CD4-positive, alpha-beta T cell treated with Interferon alpha-2 for 1 hour (primary cell): ENCODE measurements at places on chromosomes 13 and 19.

- no peak for DNase-seq
Observed at GRCh38 chr13:49238621-49239020, 9.1 kb upstream of the CDADC1 start.

GRCh38 chr13:48568370-48569103 is 35.7 kb upstream of the RCBTB2 start:
- no peak for DNase-seq

- no peak for DNase-seq
Observed at GRCh38 chr13:97019236-97019635, 25.0 kb upstream of the OXGR1 start.

DNA sequence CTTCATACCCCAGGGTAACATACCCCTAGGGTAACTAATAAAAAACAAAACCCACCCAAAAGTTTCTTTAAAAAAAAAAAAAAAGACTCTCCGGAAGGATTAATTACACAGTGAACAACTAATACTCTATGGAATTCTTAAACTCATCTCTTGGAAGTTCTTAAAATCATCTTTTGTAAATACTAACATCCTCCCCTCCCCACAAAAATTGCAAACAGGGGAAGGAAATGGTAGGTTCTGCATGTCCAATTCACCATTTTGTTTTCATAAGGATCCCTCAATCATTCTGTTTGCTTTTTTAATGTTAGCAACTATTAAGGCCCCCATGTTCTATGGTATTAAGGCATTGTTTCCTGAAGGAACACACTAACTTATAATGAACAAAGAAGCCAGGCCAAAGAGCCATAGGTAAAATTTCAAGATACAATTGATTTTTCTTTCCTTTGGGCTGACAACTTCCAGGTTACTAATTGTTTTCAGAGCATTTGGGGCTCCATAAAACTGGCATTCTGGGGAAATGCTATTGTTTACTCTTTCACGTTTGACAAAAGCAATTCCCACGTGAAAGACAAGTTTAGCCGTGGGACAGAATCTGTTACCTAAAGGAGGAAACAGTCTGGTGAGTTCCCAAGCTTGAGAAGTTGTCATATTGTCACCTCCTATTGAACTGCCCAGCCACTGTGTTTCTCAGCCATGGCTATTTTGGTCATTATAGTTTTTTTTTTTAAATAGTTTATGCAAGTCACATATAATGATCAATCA is 107.0 kb downstream of the FLT1 start:
- DNase-seq = no peak

GRCh38 chr13:95212983-95213850 is 88.0 kb downstream of the ABCC4 start:
- DNase-seq = no peak

- DNase-seq = peak; percentile 48
Observed at GRCh38 chr19:5578097-5578846, 10.5 kb upstream of the TINCR start.

DNA sequence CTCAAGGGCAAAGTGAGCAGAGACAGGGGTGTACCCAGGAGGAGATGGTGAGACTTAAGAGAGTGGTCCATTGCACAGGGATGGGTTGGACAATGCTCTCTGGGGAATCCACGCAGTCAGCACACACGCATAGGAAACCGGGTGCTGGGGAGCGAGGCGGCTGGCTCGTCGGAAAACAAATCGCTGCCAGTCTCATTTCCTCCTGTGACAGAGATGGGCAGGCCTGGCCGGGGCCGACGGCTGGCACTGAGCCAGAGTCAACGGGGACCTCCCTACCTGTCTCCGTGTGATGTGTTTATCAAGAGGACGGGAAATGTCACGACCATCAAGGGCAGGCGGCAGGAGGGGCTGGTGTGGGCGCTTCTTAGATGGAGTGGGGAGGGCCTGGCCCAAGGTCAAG is 27.3 kb downstream of the PTPRS start:
- DNase-seq = no peak

DNA sequence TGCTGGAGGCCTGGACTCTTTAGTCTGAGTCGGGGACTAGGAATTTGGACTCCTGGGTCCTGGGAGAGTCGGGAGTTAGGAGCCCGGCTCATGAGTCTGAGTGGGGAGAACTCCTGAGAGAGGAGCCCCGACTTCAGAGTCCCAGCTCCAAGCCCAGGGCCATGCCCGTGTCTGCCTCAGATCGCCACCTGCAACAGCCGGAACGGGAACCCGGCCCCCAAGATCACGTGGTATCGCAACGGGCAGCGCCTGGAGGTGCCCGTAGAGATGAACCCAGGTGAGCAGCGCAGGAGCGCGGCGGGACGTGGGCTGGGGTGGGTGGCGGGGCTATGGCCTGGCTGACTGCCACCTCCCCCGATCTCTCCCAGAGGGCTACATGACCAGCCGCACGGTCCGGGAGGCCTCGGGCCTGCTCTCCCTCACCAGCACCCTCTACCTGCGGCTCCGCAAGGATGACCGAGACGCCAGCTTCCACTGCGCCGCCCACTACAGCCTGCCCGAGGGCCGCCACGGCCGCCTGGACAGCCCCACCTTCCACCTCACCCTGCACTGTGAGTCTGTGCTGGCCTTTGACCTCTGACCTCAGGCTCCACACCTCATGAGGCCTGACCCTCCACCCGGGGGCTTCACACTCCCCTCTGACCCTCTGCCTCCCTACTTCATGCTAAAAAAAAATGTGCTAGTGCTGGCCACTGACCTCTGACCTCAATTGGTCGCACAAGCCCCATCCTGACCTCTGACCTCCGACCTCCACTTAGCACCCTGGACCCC is 4.4 kb downstream of the BCAM start:
- DNase-seq = no peak

DNA sequence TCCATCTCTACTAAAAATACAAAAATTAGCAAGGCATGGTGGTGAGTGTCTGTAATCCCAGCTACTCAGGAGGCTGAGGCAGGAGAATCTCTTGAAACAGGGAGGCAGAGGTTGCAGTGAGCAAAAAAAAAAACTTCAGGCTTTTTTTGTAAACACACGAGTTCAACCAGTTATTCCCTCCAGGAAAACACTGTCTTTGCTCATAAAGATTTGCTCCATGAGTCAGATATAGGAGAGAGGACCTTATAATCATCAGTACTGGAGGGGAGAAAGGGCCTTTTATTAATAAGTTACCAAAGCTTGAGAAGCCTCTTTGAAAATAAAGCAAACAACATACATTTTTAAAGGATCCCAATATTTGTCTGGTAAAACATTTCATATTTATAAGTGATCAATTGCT is 110.7 kb downstream of the EFNB2 start:
- DNase-seq = no peak

- peak; percentile 63 for DNase-seq
Observed at GRCh38 chr13:99384468-99384867, 77.3 kb upstream of the GPR183 start.

DNA sequence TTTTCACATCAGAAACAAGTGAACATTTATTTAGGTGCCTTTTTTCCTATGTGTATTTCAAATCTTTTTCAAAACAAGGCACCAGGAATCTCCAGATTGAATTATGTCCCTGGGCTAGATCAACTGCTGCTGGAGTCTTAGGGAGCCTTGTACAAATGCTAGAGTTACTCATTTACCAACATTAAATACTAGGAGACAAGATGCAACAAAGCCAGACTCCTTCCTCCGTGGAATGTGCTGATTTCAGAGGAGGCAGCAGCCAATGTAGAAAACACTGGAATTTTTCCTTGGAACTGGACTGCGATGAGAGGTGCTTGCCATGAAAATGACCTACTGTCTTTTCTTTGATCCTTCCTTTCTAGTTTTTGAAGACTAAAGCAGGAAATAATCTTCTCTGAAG is 1514.7 kb upstream of the MIR17HG start:
- no peak for DNase-seq

GRCh38 chr13:110957181-110957884 is 42.5 kb upstream of the ANKRD10 start:
- no peak for DNase-seq
